ENCODE measurements at places on chromosomes 1 and 21.

- peak; percentile 13 for DNase-seq
Measured at GRCh38 chr1:62194651-62195544, at the start of gene L1TD1. L1TD1 (plus strand) TSS chr1:62194849; CDS start chr1:62206629, 11,780 bp downstream.

GRCh38 chr1:119815361-119815760 lies 4.1 kb upstream of the REG4 start:
- peak; percentile 19 for DNase-seq

- DNase-seq: peak; percentile 43
Measured at GRCh38 chr1:228141226-228142044, 1.4 kb downstream of the GUK1 start.

- DNase-seq: no peak
Measured at GRCh38 chr1:154429841-154430611, 24.9 kb downstream of the IL6R start.

DNA sequence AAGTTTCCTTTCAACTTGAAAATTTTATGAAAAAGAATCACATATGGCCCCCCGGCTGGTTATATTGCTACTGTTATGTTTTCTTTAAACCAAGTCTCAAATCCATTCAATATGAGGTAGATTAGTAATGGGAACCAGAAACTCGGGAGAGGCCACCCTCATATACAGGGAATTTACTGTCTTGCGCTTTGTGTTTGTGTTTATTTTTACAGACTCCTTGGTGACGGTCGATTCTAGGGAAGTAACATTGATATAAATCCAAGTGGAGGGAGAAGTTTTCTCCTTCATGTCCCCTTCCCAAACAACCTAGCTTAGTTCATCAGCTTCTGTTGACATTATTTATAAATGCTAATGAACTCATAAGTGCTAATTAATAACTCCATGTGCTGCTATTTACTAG lies 163.5 kb upstream of the LMO4 start:
- DNase-seq: no peak

GRCh38 chr1:200146100-200146499 lies 118.6 kb downstream of the NR5A2 start:
- DNase-seq: no peak

- DNase-seq: peak; percentile 7
Measured at GRCh38 chr1:67429528-67430357, 459 bp downstream of the SERBP1 start.

GRCh38 chr1:188394677-188395076 lies 1565.9 kb downstream of the PLA2G4A start:
- no peak for DNase-seq

- no peak for DNase-seq
Measured at GRCh38 chr1:111842411-111842810, 86.7 kb downstream of the DDX20 start.

GRCh38 chr21:25079053-25079452 lies 528.2 kb downstream of the MRPL39 start:
- no peak for DNase-seq

DNA sequence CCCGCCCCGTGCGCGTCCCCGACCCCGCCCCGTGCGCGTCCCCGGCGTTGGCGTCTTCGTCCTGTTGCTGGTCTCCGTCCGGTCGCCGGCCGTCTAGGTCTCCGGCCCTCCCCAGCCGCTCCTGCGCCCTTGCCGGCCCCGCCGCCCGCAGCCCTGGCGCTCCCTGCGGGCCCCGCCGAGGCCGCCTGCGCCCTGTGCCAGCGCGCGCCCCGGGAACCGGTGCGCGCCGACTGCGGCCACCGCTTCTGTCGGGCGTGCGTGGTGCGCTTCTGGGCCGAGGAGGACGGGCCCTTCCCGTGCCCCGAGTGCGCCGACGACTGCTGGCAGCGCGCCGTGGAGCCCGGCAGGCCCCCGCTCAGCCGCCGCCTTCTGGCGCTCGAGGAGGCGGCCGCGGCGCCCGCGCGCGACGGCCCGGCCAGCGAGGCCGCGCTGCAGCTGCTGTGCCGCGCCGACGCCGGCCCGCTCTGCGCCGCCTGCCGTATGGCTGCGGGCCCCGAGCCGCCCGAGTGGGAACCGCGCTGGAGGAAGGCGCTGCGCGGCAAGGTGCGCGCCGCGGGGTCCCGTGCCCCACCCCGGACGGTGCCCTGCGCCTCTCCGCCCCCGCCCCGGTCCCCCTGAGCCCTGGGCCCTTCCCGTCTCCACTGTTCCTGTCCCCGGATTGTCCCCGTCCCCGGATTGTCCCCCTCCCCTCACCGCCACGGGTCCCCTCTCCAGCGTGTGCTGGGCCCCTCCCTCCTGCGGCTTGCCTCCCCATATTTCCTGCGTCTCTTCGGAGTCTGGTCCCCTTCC lies at the start of gene RNF187:
Gene RNF187 (plus strand): TSS at position 47 of the 789 bp plus-strand sequence.
- peak; percentile 43 for DNase-seq

Data from fibroblast of skin of scalp (primary cell).